ENCODE measurements at places on chromosomes 2 and 18.

GRCh38 chr18:50057009-50057408, 137.9 kb downstream of the MYO5B start:
- no peak for DNase-seq

DNA sequence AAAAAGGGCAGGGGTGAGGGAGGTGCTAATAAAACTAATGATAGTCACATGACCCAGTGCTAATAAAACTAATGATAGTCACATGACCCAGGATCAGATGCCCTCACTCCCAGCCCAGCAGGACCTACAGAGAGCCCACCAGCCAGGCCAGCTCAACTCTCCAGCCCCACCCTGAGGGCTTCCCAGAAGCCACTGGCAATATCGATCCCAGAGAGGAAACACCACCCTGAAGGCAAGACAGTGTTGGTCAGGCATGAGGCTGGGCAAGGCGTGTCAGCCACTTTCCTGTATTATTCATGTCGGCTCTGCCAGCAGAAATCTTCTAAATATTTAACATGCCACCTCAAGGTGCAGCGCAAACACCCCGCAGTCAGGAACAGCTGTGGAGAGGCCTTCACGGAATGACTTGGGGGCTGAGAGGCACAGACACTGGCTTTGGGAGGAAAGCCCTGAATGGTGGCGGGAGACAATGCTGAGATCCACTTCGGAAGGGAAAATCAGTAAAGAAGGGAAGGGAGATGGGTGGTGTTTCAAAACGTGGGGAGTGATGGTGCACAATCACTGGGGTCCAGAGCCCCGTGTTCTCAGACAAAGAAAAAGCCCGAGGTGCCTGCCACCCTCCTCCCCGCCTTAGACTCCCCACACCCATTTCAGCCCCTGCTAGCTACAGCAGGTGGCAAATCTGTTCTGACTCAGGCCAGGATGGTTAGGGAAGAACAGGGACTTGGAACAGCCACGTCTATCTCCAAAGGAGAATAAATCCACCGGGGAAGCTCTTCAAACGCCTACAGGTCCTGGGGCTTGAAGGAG, 1.4 kb downstream of the REEP1 start:
- no peak for DNase-seq

DNA sequence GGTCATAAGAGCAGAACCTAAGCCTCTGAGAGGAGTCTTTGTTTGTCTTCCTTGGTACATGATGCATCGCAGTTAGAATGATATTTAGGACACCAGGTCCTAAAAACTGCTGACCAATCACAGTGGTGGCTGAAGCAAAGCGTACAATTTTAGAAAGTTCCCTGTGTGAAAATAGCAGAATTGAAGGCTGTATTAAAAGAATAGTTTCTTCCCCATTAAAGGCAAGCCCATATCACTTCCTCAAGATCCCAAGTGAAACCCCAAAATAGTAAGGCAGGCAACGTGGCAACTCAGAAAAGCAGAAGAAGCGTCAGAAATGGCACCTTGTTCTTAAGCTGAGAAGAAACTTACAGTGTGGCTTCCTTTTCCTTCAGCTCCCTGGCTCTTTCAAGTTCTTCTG, 154.8 kb upstream of the PGAP1 start:
- no peak for DNase-seq

- no peak for DNase-seq
Measured at GRCh38 chr18:24672165-24672941, 211.9 kb downstream of the HRH4 start.

DNA sequence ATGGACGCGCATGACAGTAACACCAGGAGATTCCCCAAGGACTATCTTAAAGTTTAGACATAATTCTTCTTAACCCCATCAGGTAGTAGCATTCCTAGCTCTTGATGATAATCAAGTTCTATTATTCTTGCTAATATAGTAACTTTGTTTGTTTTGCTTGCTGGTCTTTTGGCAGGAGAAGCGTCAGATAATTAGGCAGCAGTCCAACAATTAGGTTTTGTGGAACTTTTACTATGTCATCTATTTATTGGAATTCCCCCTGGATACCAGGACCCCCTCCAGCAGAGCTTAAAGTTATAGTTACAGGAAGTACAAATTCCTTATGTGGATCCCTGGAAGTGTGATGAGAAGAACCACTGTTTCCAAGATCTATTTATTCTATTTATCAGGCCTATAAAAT, 1138.0 kb upstream of the FAM98A start:
- DNase-seq, result no peak

GRCh38 chr2:178829981-178830380, 22.8 kb upstream of the TTN start:
- no peak for DNase-seq

DNA sequence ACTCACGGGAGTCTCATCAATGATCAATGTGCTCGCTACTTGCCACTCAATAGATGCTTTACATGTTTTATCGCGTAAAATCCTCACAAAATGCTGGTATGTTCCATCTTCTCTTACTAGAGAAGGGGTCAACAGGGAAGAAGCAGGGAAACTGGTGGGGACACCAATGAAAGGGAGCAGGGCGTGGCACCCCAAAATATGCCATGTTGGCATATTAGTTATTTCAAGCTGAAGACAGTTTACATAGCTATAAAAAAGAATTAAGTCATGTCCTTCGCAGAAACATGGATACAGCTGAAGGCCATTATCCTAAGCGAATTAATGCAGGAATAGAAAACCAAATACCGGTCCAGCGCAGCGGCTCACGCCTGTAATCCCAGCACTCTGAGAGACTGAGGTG, 8.1 kb upstream of the ZNF236 start:
- no peak for DNase-seq

- no peak for DNase-seq
Measured at GRCh38 chr2:88161446-88162244, 8.5 kb upstream of the THNSL2 start.

GRCh38 chr18:49612515-49613033, 50.7 kb downstream of the LIPG start:
- DNase-seq, result no peak

GRCh38 chr2:275466-275865, 10.7 kb downstream of the ACP1 start:
- DNase-seq, result no peak

DNA sequence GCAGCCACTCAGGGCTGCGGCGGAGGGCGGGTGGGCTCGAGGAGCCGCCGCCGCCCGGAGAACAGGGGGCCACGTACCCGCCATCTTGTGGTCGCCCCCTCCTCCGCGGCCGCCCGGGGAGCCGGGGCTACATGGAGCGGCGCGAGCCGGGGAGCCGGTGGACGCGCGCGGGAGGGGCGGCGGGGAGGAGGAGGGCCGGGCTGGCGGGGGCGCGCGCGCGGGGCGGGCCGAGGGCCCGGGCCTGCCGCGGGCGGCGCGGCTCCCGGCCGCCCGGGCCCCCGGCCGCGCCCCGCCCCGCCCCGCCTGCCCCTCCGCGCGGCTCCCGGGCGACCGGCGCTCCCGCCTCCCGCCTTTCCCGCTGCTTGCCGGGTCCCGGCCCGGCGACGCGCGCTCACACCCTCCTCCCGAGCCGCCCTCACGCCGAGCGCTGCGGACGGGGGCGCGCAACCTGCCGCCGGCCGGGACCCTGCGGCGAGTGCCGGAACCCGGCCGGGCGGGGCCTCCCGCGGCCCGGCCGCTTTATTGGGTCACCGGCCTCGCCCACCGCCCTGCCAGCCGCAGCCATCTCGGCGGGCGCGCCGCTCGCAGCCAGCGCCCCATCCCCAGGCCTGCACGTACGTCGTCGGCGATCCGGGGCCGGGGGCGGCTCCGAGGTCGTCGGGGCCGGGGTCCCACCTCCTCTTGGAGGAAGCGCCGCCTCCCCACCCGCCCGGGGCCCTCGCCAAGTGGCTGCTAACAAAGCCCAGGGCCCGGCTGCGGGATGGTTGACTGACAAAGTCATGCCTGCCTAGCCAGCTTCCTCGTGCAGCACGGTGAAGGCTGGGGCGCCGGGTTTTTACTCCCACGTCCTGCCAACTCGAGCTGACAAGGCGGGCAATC, at the start of gene PPP4R1:
Gene PPP4R1, minus strand, starts transcription at position 159 of the 879 bp plus-strand sequence. Its CDS starts 75 bp downstream, at position 84.
- DNase-seq, result peak; percentile 74

GRCh38 chr2:198314559-198315153, 510.3 kb downstream of the PLCL1 start:
- no peak for DNase-seq

DNA sequence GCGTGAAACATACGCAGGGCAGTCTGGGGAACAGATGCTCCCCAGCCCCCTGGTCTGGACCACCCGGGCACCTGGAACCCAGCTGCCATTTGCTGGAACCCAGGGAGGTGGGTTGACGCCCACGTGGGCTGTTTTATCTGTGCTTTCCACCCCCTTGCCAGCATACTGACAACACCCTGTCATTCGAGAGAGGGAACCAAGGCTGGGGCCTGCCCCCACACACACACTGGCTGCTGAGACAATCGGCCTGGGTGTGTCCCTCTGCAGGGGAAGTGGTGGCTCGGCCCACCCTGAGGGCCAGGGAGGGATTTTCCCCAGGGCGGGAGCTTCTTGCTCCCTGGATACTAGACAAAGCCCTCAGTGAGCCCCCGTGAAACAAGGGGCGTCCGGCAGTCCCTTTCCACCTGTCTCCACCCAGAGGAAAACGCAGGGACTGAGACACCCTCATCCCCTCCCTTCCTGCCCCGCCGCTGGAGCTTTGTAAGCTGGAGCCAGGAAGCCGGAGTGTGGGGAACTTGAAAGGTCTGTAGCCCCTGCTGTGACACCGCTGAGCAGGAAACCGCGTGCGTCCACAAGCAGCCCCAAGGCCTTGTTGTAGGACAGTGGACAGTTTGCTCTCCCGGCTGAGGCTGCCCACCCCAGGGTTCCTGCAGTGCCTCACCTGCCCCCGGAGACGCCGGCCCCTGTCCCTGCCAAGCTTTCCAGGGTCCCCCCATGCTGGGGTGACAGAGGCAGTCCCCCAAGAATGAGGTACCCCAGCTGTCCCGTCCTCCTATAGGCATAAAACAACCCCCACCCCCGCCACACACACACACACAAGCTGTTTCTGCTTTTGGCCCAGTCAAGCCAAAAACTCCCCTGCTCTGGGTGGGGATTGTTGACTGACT, 14.1 kb upstream of the KLF11 start:
- DNase-seq, result peak; percentile 33

GRCh38 chr18:2223849-2224248, 347.5 kb downstream of the METTL4 start:
- DNase-seq, result no peak

- DNase-seq, result no peak
Measured at GRCh38 chr2:144455987-144456386, 63.9 kb downstream of the ZEB2 start.

GRCh38 chr2:171325886-171326585, 107.8 kb downstream of the METTL8 start:
- DNase-seq, result no peak

DNA sequence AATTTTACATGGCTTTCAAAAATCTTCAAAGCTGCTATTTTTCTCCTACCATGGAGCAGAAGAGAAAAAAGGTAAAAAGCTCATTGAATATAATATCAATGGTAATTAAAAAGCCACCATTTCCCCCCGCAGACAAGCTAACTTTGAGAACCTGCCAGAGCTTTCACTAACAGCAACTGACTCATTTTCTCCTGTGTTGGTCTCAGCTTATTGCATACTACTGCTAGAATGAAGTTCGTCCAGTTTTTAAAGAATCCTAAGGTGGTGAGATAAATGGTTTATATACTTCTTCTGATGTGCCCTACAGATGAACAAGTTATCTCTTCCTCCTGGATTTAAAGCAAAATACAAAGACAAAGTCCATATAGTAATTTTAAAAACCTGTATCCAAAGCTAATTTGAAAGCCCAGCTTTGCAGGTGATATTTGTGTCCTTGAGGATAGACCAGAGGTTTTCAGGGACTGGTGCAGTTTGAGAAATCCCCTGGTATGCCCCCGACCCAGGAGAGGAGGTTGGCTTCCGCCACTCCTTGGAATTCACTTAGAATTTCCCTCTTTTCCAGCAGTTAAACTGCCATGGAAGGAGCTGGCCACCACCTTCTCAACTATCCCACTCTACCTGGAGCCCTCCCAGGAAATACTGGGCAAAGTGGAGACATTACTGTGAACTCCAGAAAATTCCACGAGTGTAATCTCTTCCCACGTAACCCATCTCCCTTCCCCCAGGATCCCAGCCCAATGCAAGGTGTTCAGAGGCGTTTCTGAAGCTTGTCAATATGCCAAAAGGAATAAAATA, 17.5 kb downstream of the YPEL5 start:
- DNase-seq, result no peak

DNA sequence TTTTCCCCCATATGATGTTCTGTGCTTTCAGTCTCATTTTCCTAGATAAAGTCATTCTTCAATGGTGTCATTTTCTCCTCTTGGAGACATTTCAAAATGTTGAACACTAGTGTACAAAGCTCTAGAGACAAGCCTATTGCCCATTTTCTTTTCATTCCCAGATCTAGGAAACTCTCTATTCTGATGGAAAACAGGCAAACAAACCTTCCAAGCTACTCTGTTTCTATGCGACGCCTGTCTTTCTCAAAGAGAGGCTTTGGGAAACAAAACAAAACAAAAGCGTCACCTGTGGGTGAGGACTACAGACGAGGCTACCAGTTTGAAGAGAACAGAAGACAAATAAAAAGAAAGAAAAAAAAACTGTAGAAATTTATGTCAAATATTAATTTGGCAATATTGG, 311.0 kb downstream of the CBLN2 start:
- no peak for DNase-seq

DNA sequence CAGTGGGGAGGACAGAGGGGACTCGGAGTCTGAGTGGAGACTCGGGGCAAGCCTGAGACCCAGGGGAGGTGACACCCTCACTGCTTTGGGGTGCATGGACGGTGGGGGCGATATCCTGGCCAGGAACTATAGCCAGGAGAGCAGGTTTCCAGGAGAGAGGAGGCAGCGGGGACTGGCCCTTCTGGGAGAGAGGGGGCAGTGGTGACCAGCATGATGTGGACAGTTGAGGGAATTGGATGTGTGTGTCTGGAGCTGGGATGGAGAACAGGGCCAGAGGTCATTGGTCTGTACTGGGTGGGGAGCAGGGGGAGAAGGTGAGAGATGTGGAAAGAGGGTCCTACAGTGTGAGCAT, 63.6 kb downstream of the ACKR3 start:
- no peak for DNase-seq

DNA sequence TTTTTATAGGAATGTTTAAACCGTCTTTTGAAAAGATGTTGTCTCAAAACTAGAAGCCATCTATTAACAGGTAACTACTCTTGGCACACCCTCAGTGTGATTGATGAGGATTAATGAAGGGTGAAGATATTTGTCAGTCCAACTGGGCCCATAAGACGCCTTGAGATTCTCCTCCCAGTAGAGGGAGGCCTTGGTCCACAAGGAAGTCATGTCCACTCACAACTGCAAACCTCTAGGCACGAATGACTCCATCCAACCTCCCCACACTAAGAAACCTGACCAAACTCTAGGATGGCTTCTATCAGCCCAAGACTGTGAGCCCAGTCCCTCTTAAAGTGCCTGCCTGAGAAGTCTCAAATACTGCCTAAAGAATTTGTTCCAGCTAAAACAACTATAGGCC, 19.2 kb upstream of the GRP start:
- DNase-seq, result no peak

DNA sequence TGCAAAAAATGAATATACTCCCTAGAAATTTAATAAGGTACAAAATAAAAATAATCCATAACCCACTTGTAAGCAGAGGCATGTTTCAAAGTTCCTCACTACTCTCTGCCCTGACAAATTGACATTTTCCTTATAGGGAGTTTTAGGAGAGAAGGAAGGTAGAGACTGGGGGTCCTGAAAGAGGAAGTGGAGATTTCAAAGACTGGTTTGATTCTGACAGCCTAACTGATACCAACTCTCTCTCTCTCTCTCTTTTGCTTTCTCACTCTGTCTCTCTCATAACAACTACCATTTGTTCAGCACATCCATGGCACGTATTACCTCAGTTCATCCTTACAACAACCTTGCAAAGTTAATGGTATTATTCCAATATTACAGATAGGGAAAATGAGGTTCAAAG, 18.6 kb downstream of the FZD7 start:
- DNase-seq, result no peak

- no peak for DNase-seq
Measured at GRCh38 chr2:97739020-97739892, 25.9 kb downstream of the ZAP70 start.

All from activated CD8-positive, alpha-beta memory T cell treated with anti-CD3 and anti-CD28 coated beads, Interleukin-2, amount 50 U/mL, for 4 hours (primary cell).